H4 (cell line): ENCODE measurements at places on chromosomes 7 and 10. TPM values are rescaled to one million over a fixed set of nuclear protein-coding genes. Genes with fewer than 3 reads are reported as not detected.

Gene LRCH4
- 3.4 TPM in 2 replicates for total RNA-seq

Gene COPS6
- 76.6 and 95.4 TPM in 2 replicates for total RNA-seq

Gene PALS2
- 40.0 and 49.1 TPM in 2 replicates for total RNA-seq

Gene FAM180A
- 0.35 TPM in 1 of 2 replicates, not detected in the other for total RNA-seq

Gene AS3MT
- not detected in 2 replicates for total RNA-seq

Gene SEMA4G
- total RNA-seq = 0.27 and 0.89 TPM in 2 replicates

Gene C7orf57
- 0.06 and 0.08 TPM in 2 replicates for total RNA-seq

Gene UNC5B
- 6.8 and 7.1 TPM in 2 replicates for total RNA-seq

Gene AMPH
- total RNA-seq = 6.2 and 7.3 TPM in 2 replicates

Gene TLX1
- not detected in 2 replicates for total RNA-seq

Gene LIPJ
- not detected in 2 replicates for total RNA-seq

Gene GPR22
- total RNA-seq = not detected in 2 replicates

Gene MASTL
- 13.4 and 18.1 TPM in 2 replicates for total RNA-seq

Gene SPAM1
- not detected in 2 replicates for total RNA-seq

Gene TBX20
- total RNA-seq = 1.5 and 2.3 TPM in 2 replicates

Gene AKR1C2
- total RNA-seq = 74.6 and 115 TPM in 2 replicates

Gene FAM25G
- total RNA-seq = not detected in 2 replicates

Gene STX1A
- 3.5 and 12.1 TPM in 2 replicates for total RNA-seq

- DNase-seq = no peak
These were observed 262.4 kb downstream of the CDK14 start for GRCh38 chr7:90858546-90858945.

DNA sequence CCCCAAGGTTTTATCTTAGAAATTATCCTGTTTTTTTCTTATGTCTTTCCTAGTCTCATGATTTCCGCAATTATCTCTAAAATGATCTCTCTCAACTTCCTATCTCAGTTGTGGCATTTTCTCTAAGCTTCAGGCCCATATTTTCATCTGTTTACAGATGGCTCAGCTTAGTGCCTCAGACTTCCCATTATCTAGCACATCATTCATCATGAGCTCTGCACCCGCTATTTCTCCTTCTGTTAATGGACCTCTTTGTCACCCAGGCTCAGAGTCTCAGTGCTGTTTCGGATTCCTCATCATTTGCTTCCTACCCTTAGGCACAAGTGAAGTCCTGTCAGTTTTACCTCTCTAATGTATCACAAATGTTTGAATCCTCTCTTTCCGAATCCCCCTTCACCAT, 84.1 kb downstream of the BMPR1A start:
- no peak for DNase-seq

DNA sequence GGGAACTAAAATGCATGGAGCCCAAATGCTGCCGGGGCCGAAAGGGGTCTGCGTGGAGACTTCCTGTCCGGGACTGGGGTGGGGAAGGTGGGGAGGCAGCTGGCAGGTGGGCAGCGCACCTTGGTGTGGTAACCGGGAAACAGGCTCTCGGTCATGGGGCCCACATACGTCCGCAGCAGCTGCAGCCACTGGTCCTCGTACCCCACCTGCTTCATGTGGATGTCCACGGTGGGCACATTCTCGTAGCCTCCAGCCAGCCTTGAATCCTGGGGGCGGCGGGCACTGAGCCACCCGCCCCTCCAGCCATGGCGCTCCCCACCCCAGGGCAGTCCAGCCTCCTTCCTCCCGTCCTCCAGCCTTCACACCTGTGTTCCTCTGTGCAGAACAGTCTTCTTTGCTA, 6.6 kb upstream of the MOGAT3 start:
- DNase-seq = no peak

DNA sequence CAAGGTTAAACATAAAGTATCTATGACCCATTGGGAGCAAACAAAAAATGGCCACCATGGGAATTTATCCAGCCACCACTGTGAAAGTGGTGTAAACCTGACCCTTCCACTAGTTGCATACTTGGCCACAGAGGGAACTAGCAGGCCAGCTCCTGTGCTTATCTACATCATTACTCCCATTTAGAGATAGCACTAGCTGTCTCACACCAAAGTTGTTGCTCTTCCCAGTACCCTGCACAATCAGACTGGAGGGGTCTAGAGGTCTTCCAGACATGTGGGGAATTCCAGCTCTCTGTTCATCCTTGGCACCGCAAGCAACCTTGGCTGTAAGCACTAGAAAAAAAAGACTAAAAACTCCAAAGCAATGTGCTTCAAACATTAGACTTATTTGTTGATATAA, 113.9 kb downstream of the IPMK start:
- no peak for DNase-seq

- DNase-seq = no peak
These were observed 227.1 kb downstream of the ARHGAP12 start for GRCh38 chr10:31701546-31701945.

GRCh38 chr7:74542558-74543117, 88.9 kb downstream of the GTF2IRD1 start:
- no peak for DNase-seq

- no peak for DNase-seq
These were observed 283.4 kb downstream of the GRID1 start for GRCh38 chr10:86083206-86083605.

GRCh38 chr7:142957723-142958122, 4.4 kb downstream of the KEL start:
- DNase-seq = no peak

DNA sequence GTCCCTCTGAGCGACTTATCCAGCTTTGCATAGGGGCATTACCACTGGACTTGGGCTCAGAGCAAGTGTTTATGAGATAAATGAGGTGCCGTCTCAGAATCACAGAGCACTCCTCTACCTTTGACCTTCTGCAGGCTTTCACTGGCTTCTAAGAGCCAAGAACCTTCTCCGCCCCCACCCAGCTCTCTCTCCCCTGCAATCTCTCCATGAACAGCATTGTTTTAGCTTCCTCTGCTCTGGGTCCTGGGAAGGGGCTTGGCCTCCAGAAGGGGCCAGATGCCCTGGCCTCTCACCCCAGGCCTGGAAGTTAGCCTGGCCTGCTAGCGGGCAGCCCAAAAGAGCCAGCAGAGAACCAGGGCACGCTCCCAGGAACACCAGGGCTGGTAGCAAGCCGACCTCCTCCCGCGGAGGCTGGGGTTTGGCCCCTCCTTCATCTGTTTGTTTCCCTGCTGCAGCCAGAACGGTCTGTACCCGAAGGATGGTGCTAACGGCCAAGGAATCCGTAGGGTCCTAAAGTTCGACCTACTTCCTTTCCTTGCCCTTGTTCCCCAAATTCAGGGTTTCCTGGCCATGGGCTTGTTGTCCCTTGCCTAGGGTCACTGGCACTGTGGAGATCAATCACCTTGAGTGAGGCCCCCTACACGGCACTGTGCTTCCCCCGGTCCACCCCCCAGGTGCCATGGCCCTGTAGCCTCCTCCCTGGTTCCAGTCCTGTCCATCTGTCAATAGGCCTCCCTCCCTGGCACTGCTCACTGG, 18.7 kb upstream of the DDIT4 start:
- DNase-seq = peak; percentile 71

DNA sequence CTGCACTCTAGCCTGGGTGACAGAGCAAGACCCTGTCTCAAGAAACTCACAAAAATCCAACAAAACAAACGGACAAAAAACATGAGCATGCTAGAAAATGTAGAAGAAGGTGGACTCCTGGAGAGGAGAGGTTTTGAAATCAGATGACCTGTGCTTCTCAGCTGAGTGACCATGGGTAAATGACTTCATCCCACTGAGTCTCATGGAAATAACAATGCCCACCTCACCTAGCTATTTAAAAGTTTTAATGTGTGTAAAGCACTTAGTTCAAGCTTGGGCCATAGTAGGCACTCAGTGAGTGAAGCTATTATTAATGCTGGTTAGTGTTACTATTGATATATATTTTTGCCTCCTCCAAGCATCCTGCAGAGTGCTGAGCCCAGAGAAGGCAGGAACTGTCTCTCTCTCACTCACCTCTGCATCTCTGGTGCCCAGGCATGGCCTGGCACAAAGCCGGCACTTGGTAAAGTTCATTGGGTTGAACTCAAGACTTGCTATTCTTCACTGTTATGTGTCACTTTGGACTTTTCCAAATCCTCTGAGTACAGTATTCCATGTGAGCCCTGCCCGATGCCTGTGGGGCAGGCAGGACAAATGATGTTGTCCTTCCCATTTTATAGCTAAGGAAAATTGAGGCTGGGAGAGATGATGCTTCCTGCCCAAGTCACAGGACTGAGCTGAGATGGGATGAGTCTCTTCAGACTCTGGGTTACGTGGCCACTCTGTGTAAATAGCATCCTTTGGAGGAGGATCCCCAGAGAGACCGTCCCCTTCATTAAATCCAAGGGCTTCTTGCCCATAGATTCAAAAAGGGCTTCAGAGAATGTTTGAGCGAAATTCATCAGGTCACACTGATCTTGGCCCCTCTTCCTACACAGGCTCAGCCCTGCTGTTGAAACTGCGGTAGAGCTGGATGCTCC, 81.4 kb upstream of the EMX2 start:
- no peak for DNase-seq

GRCh38 chr10:22285130-22285529, 31.1 kb upstream of the COMMD3 start:
- no peak for DNase-seq

- no peak for DNase-seq
These were observed 300.4 kb downstream of the AHR start for GRCh38 chr7:17598846-17599245.

- peak; percentile 83 for DNase-seq
These were observed 42.9 kb downstream of the MKLN1 start for GRCh38 chr7:131370523-131370968.

DNA sequence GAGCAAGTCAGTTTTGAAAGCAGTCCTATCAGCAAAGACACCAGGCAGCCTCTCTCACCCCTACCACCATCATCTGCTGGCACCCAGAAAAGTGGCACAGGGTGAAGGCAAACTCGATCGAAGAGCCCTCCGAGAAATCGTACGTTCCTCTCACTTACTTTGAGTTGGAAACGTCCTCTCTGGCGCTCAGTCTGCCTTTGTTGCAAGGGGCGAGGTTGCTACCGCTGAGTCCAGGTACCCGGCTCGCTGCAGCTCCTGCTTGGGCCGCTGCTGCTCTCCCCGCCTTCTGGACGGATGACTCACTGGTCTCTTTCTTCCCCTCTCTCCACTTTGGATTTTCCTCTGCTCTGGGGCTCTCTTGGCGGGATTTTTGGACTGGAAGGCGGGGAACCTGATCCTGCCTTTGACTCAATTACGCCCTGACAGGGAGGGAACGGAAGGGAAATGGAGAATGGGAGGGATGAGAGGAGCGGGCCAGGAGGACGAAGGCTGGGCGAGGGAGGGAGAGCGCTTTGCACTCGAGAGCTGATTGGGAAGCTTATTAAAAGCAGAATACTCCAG, at the start of gene PTN:
TSS of gene PTN (minus strand) at position 453 of the 561 bp plus-strand sequence. CDS start 88,760 bp downstream, outside the sequence.
- peak; percentile 53 for DNase-seq

DNA sequence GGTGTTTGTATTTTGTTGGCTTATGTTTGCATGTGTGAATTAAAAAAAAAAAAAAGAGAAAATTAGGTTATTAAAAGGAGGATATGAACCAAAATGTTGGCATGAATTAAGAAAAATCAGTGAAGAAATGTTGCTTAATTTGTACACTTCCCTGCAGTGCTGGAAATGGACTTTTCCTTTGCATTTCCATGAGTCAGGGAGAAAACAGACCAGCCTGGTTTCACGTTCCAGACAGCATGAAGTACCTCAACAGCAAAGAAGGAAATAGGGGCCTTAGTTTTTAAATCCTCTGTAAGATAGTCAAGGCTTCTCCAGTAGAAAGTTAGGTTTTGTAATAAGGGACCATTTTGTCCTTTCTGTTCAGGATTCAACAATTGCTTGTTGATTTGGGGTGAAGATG, 159.7 kb downstream of the CELF2 start:
- no peak for DNase-seq

DNA sequence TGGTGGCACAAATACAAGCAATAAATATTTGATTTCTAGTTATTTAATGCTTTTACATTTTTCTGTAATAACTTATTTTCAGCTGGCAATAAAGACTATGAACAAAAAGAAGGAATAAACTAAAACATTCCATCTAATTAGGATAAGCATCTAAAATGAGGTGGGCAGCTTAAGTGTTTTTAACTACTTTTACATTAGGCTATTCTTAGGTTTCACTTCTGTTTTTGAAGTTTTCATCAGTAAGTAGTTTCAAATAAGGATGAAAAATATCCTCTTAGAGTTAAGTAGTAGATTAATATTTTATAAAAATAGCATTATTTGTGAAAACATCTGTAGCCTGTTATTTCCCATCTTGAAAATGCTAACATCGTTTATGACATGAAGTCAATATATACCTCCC, 15.9 kb downstream of the NT5C2 start:
- DNase-seq = no peak

DNA sequence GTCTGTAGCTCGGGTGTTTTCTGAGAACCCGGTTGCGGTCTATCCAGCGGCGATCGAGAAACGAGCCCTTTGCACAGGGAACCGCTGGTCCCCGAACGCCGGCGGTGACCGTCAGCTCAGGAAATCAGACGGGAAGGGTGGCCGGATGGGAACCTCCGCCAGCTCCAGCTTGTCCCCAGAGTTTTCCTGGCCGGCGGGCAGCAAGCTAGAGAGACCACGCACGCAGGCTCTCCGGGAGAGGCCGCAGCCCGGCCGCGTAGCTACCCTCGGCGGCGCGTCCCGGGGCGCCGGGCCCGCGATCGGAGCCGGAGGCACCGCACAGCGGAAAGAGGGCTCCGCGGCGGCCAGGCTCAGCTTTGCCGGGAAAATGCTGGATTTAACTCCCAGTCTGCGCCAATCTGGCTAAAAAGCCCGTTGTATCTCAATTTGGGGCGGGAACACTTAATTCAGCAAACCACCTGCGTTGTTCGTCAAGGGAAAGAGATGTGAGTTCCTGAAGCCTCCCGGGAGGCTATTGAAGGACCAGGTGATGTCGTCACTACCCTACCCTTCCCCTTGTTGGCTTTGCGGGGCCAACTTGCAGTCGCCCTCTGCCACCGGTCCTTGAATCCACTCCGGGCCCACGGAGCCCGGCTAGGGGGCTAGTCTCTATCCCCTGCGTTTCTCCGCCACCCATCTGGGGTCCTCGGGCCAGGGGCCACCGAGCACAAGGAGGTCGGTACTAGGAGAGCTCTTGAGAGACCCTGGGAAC, 859 bp upstream of the CH25H start:
- no peak for DNase-seq

DNA sequence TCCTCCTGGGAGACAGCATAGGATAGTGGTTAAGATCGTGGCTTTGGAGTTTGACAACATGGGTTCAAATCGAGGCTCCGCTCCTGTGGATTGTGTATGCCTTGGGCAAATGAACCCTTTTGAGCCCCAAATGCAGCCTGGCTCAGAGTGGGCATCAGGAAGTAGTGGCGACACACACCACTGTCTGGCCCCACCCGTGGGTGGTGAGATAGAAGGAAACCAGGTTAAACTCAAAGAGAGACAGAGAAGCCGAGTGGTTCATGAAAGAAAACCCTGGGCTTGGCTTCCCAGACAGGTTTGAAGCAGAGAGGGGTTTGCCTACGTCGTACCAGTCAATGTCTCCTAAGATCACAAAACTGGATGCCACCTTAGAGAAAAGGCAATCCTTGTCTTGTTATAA, 57.7 kb downstream of the PRTFDC1 start:
- no peak for DNase-seq

DNA sequence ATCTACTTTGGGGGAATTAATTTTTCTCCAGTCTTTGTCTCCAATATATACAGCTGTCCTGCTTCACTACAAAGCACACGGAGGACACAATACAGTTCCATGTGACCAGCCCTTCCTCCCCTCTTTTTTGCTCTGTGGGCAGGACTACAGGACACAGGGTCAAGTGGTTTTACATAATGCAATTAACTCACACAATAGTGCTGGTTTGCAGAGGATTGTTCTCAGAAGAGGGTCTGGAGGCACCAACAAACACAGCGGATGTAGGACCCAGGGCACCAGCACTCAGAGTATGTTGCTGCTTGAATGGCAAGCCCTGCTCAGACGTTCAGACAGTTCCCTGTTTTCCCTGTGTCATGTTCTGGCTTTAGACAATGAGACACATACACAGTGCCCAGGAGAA, 52.0 kb upstream of the NPTX2 start:
- DNase-seq = no peak

GRCh38 chr10:95716466-95716865, 22.7 kb upstream of the TCTN3 start:
- DNase-seq = no peak
